ENCODE measurements at places on chromosomes 1 and 21.

DNA sequence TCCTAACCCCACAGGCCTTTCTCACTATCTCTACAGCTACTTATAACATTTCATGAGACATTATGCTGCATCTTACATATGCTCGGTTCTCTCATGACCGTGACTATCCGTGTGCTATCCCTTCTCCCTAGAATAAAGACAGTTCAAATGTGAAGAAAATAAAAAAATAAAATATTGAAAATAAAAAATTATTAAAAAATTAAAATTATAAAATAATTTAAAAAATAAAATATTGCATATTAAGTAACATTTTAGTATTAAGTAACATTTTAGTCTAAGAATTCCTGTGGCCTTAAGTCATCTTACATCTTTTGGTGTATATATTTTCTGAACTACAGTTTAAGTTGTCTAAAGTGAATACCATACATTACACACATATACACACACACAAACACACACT lies 415.5 kb downstream of the DPYD start:
- DNase-seq, result no peak

DNA sequence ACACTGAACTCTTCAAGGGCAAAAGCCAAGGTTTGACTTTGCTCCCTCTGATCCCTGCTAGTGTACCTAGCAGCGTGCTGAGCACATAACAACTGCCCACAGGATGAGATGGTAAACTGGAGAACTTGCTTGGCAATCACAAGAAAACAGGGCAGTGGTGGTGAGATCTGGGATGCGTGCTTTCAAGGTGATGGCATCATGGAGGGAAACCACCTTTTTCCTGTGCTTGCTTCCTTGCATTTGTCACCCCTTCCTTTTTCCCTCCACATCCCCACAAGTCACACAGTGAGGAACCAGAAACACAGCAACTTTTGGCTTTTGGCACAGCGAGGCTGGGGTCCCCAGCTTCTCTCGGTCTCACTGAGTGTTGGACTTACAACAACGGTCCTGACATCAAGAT lies 31.4 kb upstream of the BECN2 start:
- no peak for DNase-seq

DNA sequence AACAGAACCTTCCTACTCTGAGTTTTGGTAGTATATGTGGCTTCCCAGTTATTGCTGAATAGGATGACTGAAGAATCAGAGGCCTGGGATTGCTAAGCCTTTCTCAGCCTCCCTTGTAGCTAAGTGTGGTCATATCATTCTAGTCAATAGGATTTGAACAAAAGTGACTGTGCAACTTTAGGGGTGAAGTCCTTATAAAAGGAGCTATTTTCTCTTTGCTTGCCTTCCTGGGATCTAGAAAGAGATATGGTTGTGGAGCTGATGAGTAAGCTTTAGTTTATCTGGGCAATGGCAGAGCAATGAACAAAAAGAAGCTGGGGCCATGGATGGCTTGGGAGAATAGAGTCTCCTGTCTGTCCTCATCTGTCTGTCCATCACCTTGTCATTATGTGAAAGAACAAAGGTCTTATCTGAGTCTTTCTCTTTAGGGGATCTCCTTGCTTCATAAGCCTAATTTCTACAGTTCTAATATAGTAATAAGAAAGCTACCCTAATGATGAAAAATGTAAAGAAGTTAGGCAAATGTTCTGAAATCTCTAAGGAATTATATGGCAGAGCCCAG lies 91.5 kb downstream of the TENT5C start:
- no peak for DNase-seq

DNA sequence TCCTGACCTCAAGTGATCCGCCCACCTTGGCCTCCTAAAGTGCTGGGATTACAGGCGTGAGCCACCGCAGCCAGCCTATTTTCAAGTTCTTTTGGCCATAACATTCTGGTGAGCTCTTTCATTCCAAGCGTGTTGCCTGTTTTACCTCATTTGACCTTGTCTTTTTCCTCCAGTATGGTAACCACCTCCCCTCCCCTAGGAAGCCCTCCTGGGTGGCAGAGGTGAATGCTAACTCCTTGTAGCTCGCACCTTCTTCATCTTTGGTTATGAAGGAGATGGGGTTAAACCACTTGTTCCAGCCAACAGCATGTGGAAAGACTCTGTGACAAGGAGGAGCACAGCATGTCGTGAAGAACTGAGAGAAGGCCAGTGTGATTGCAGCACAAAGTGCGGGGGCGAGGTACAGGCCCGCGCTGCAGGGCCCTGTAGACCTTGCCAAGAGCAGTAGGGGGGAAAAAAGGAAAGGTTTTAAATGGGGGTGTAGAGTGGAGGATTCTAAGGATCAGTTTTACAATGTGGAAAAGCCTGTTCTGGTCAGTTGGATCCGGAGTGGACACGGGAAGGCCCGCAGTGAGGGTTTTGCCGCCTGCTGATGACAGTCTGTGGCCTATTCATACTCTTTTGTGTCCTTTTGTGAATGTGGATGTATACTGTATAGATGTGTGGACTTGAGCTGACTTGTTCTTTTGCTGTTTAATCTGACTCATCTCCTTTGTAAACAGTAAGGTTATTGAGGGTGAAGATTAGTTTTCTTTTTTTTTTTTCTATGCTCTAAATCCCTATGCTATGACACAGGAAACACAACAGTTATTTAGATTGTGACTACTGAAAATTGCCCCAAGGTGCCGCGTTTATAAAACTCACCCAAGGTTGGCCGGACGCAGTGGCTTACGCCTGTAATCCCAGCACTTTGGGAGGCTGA lies 7.5 kb upstream of the ZNF436 start:
- no peak for DNase-seq

GRCh38 chr1:204278251-204278650 lies 64.5 kb upstream of the GOLT1A start:
- DNase-seq, result no peak
